ENCODE measurements at places on chromosomes 7 and 10.

- no peak for DNase-seq
These were observed 366.2 kb downstream of the PCDH15 start for GRCh38 chr10:54434782-54435181.

GRCh38 chr10:25817200-25817599 lies 116.8 kb upstream of the MYO3A start:
- no peak for DNase-seq

DNA sequence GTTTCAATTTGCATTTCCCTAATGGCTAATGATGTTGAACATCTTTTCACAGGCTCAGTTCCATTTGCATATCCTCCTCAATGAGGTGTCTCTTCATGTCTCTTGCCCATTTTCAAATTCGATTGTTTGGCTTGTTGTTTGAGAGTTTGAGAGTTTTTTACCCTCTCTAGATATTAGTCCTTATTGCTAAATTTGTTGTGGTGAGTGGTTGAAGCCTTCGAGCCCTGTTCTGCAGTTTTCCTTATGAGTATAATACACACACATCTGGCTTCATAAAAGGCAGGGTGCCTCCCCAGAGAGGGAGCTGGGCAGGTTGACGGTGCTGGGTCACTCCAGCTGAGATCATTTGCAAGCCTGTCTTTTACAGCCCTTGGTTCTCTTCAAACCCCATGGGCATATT lies 65.1 kb downstream of the RGS10 start:
- no peak for DNase-seq

- DNase-seq: no peak
These were observed 446.7 kb downstream of the AUTS2 start for GRCh38 chr7:70044981-70045380.

- DNase-seq: peak; percentile 90
These were observed 119.0 kb upstream of the RHOBTB1 start for GRCh38 chr10:61063034-61063433.

- DNase-seq: no peak
These were observed 213.5 kb downstream of the PTPRN2 start for GRCh38 chr7:158374146-158374545.

DNA sequence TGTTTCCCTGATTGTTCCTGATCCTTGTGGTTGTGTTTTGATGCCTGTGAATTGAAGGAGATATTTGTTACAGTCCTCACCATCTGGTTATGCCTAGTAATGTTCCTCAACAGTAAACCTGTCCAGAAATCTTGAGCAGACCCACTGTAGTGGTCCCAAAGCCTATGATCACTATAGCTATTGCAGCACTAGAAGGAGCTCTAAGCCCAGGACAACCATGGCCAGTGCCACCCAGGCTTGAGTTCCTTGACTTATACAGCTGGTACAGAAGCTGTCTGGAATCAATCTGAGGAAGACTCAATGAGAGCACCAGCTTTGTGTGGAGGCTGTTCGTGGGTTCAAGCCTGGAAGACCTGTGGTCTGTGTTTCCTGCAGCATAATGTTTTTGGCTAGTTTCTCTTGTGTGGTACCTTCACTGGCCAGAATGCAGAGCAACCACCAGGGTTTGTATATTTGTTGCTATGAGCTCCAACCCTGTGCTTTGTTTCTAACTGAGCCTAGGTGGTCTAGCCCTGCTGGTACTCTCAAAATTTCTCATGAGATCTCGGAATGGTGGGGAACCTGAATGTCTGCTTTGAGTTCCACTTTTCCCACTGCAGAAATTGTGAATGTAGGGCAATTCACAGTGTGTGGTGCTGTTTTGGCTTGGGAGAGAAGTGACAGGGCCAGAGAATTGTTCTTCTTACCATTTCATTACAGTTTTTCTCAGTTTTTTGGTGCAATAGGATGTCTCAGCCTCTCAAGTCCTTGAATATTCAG lies 355.2 kb downstream of the SUGCT start:
- no peak for DNase-seq

GRCh38 chr7:52781250-52781649 lies 254.2 kb upstream of the POM121L12 start:
- DNase-seq: no peak

DNA sequence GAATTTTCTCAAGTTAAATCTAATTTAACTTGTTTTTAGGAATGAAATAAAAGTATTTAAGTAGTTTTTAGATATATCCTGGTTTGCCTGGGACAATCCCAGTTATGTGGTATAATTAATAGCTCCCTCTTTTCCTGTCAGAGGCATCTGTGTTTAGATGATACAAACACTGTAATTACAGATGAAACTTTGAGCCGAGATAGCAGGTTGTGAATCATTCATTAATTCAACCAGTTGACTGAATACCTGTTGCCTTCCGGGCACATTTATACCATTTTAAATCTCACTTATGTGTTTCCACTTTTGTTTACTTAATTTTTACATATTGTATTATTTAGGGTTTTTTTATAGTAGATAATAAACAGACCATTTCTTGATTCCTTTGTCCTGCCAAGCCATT lies 82.1 kb upstream of the GATA3 start:
- no peak for DNase-seq

GRCh38 chr7:80105701-80106408 lies 28.8 kb upstream of the GNAI1 start:
- no peak for DNase-seq

- no peak for DNase-seq
These were observed 382.0 kb upstream of the STEAP1 start for GRCh38 chr7:89772276-89772675.

- peak; percentile 66 for DNase-seq
These were observed 167.5 kb upstream of the CELF2 start for GRCh38 chr10:10850214-10850613.

DNA sequence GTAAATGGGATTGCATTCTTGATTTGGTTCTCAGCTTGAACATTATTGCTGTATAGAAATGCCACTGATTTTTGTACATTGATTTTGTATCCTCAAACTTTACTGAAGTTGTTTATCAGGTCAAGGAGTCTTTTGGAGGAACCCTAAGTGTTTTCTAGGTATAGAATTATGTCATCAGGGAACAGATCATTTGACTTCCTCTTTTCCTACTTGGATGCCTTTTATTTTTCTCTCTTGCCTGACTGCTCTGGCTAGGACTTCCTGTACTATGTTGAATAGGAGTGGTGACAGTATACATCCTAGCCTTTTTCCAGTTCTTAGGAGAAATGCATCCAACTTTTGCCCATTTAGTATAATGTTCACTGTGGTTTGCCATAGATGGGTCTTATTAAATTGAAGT lies 48.8 kb downstream of the ANXA8 start:
- no peak for DNase-seq

GRCh38 chr10:121352231-121352855 lies 245.9 kb downstream of the FGFR2 start:
- DNase-seq: peak; percentile 76

DNA sequence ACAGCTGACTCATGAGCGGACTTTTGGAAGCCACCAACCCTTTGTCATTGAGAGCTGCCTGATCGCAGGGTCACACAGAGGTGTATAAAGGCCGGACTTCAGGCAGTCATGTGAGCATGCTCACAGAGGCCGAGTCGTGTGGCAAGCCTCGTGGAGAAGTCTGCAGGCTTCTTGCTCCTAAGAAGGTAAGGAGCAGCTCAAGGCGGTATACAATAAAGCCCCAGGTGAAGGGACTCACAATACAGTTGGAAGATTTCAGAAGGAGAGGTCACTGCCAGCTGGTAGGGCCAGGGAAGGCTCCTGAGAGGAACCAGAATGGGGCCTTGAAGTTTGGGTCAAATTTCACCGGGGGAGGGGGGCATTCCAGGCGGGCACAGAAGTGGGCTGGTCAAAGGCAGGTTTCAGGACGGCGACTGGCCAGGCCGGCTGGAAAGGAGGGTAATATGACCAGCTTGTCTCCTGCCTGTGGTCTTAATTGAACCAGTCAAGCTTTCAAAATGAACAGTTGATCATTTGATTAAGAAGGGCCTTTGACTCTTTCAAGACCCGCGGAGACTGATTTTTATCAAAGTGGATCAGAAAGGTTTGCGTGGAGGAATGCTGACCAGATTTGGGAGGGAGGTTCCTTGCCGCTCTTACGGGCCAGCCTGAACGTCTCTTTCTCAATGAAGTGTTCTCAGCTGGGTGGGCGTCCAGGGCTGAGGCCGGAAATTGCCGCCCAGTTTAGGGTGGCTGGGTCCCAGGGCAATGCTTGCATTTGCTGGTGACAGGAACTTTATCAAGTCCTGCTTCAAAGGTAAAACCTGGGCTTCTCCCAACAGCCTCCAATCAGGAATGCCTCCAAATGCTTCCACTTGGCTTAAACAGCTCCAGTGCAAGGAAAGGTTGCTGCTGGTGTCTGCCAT lies 178.6 kb downstream of the EMX2 start:
- no peak for DNase-seq

- no peak for DNase-seq
These were observed 107.4 kb downstream of the DNAJB6 start for GRCh38 chr7:157444011-157444842.

- no peak for DNase-seq
These were observed 6.7 kb upstream of the FAM180A start for GRCh38 chr7:135755351-135755753.

GRCh38 chr7:73382934-73383503 lies 50.6 kb upstream of the FZD9 start:
- DNase-seq: no peak

DNA sequence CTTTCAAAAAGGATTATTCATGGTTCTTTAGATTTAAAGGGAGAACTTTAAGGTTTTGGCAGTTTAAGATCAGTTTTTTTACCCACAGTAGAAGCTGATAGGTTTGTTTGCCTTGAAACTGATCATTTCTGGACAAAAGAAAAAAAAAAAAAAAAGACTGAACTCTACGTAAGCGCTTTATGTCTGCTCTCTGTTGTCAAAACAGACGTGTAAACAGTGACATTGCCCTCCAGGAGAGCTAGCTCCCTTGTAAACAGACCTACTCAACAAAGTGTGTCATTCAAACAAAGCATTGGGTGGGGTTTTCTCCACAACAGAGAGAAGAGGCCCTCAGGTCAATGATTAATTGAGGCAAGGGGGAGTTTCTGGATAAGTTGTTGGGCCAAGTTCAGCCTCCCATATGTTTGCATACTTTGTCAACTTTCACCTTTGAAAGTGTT lies 568.1 kb upstream of the LRRN3 start:
- no peak for DNase-seq

- DNase-seq: no peak
These were observed 18.6 kb upstream of the MTPN start for GRCh38 chr7:135995748-135996147.

GRCh38 chr7:129108581-129108980 lies 35.9 kb upstream of the TSPAN33 start:
- DNase-seq: no peak

- peak; percentile 39 for DNase-seq
These were observed 842 bp downstream of the KBTBD2 start for GRCh38 chr7:32890793-32891042.

GRCh38 chr10:26314265-26315013 lies 97.9 kb downstream of the GAD2 start:
- no peak for DNase-seq

DNA sequence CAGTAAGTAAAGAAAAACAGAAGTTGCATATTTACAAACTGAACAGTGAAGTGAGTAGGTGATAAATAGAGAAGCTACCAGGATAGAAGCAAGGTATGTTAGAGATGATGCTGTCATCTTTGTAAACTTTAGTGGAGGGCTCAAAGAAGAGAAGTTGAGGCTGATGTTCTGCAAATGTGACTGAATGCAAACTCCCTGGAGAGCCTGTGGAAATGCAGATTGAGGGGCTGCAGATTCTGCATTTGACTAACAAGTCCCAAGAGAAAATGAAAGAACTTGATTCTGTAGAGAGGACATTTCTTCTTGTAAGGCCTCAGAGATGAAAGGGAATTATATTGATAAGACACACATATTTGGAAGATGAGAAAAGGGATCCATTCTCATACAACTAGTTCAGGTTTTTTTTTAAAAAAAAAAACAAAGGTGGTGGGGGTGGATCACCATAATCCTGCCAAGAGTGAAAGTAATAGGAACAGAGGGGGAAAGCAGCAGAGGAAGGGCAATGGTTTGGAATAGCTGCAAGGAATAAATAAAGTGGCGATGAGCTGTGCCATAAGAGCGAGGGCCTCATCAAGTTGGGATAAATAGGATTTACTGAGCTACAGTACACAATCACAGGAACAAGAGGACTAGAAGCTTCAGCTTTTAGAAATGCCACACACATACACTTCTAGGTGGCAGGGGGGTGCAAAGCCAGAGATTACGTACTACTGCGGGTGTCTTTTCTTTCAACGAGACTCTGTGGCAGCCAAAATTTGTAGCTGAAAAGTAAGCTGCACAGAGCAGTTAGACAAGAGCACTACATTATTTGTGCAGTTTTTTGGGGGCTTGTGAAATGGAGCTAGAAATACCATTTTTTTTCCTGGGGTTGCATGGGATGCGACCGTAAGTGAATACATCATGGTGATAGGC lies 778.5 kb downstream of the NRG3 start:
- no peak for DNase-seq

DNA sequence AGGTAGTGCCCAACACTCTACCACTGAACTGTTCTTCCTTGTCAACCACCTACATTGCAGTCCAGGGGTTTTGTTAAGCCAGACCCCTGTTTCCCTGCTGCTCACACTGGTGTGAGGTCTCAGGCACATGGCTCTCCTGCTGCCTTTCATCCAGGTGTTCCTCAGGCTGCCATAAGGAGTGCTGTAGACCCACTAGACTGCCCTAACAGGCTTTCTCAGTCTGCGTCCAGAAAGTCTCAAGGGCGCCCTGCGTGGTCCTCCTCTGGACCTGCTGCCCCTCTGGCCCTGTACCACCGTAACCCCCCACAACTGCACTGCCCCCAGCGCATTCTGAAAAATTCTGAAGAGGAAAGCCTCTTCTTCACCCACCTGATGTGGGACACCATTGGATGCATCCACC lies 225.7 kb upstream of the ANKRD30A start:
- no peak for DNase-seq

DNA sequence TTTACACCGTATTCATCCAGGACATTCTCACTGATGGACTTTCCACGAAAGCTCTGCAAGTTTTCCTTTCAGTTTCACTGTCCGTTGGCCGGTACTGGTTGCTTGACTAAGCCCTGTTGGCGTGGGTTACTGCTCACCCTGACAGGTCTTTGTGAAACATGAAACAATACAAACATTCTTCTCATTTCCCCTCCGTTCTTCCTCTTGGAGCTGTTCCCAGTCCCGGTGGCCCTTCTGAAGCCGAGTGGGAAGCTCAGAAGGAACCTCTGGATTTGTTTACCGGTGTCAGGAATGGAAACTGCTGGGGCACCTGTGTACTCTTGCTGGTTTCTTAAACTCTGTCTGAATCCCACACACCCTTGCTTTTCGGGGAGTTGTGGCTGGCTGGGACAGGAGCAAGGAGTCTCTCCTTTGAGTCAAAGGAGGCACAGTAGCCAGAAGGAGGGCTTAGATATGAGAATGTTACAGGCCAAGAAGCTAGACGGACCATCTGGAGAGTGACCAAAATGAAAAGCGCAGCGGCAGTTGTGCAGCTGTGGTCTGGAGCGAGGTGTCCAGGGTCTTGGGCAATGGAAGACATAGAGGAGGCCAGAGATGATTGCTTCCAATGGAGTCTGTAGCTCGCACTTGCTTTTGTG lies 45.7 kb downstream of the LYZL2 start:
- DNase-seq: peak; percentile 44

DNA sequence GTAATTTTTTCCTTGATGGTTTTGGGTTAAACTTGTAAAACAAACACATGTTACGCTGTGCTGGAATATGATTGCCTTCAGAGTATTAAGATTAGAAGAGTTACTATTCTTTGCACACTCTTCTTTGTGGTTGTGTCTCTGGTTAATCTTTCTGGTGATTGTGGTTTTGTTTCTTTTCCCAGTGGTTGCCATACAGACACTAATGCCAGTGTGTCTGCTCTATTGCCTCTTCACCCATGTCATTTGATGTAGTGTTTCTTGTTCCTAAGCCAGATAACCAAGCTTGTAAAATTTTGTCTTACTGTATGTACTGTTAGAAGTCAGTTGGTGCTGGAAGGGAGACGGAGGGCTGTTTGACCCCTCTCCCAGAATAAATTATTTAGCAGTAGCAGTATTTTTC lies 124.8 kb downstream of the PHTF2 start:
- DNase-seq: no peak

Data from skin of body (tissue), 3 donors.